ENCODE measurements at places on chromosomes 12 and 14.
A peak's percentile ranks its signal among the peaks of the same experiment; 100 is the strongest.

- no peak for DNase-seq
These were observed 4.1 kb upstream of the KRT18 start for GRCh38 chr12:52944683-52945388.

- DNase-seq: no peak
These were observed 682 bp downstream of the CREBL2 start for GRCh38 chr12:12612358-12612757.

- DNase-seq: no peak
These were observed 177.8 kb upstream of the SLC38A2 start for GRCh38 chr12:46550266-46550879.

GRCh38 chr14:75660238-75660629 lies 442 bp downstream of the ERG28 start:
- DNase-seq: no peak

DNA sequence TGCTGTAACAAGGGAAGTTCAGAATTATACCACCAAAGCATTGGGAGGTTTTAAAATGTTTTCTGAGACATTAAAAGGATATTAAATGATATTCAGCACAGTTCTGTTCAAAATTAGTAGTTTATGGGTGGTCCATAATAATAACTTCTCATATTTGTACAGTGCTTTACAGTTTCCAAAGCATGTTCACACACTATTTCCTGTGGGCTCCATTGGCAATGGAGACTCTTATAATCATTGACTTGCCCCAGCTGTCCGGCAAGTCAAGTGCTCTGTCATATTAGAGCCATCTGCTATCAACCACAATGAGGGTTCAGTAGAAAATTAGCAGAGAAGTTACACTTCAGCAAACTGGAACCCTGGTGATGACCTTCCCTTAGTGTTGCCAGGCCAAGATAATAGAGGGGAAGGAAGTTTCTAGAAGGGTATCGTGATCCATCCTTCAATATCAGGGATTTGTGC lies 526.6 kb upstream of the CCDC196 start:
- DNase-seq: no peak

- peak; percentile 88 for DNase-seq
These were observed at the start of gene HNRNPA1 for GRCh38 chr12:54280468-54281260. Gene HNRNPA1, plus strand, starts transcription at chr12:54280726. Its CDS starts 82 bp downstream, at chr12:54280808.

GRCh38 chr14:103762036-103762435 lies 46.4 kb downstream of the ZFYVE21 start:
- DNase-seq: no peak

DNA sequence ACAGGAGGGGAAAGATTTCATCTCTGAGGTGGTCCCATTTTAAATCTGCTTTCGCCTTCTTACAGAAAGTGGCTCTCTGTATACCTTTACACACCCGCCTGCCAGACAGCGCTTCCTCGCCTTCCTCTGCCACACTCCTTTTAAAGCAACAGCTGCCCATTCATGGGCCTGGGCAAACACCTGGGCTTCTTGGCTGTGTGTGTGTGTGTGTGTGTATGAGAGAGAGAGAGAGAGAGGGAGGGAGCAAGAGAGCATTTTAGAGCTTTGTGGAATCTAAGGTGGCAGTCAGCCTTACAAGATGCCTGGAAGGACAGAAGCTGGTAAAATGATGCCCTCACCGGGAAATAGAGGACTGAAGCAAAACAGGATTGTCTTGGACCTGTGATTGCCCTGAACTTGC lies 20.0 kb downstream of the PTHLH start:
- no peak for DNase-seq

GRCh38 chr14:103533999-103534575 lies 5.1 kb downstream of the TRMT61A start:
- DNase-seq: no peak

DNA sequence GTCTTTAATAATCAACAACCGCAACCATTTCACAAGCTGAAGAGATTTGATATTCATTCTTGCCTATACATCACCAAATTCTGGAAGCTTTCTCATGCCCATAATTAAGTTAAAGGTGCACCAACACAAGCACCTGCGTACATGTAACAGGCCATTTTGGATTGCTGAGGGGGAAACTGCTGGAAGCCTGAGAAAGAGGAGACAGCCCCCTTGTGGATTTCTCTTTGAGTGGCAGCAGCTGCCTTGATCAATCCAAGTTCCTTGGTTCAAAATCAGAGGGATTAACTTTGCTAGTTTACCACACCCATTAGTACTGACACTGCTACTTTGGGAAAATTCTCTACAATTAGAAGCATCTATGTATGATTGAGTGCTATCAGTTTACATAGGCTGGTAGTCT lies 321.1 kb downstream of the NOVA1 start:
- DNase-seq: no peak

DNA sequence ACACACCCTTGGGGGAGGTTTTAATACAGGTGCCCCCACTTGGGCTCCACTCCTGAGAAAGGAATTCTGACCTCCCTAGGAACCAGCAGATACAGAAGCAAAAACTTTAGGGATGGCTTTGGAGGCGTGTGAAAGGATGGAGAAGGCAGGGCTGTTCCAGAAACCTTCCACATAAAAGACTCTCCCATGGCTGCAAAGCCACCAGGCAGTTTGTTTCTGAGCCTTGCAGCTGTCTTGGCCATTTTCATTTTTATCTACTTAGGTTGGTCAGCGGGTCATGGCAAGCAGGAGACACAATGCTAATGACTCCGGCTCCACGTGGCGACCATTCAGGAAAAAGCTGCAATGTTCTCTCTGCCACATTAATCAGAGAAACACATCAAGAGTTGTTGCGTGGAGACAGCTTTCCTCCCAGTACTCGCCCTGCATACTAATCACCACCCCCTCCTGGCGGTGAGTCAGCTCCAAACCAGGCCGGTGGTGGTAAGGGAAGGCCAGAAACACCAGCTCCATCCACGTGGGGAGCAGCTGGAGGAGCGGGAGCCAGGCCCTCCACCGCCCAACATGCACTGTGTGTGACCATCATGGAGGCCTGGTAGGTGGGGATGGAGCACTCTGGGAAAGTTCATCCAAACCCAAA lies 30.9 kb upstream of the IRF2BPL start:
- DNase-seq: no peak

- DNase-seq: no peak
These were observed 34.3 kb downstream of the NOPCHAP1 start for GRCh38 chr12:105020241-105020962.

- DNase-seq: no peak
These were observed 79.9 kb downstream of the MDGA2 start for GRCh38 chr14:47595552-47595951.

DNA sequence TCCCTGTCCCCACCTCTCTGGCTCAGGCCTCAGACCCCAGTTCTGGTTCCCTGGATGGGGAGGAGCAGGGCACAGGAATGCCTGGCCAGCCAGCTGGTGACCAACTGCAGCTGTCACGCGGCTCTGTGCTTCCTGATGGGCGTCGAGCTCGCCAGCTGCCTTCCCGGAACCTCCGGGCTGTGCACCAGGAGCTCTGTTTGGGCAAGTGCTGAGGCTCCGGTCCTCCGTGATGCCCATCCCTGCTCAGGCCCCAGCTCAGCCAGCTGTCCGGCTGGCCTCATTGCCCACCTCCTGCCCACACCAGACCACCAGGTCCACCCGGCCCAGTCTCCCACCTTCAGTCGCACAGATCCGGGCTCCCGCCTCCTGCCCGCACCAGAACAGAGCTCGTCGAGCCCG lies 4.8 kb downstream of the IFFO1 start:
- no peak for DNase-seq

- no peak for DNase-seq
These were observed 16.1 kb upstream of the KRT73 start for GRCh38 chr12:52634266-52635056.

DNA sequence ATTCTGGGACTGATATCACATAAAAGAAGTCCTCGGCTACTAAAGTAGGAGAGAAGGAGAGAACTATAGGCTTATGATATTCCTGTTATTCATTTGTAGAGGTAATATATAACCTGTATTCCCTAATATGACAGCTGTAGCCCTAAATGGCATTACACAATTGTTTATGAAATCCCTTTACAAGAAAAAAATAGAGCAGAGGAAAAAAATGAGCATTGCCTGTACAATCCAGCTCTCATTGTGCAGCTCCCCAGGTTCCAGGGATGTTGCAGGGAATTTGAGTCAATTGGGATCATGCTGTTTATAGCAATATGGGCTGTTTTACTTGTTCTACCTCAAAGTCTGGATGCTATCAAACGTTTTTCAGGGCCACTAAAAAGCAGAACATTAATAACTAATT lies 173.1 kb downstream of the APAF1 start:
- no peak for DNase-seq

DNA sequence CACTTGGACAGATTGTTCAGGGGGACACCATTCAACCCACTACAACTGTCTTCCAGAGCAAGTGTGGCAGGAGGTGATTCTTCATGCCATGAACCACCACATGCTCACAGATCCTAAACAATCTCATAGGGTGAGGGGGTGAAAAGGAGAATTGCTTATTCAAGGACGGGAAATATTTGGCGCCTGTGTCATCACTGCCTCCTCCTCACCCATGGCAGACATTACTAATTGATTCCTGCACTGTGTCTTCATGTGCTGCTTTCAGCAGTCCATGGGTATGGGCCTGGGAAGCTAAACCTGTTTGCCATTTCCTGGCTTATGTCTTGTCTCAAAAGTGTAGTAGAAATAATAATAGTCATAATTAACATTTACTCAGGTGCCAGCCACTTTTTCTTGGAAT lies 31.3 kb downstream of the MMAB start:
- DNase-seq: no peak

DNA sequence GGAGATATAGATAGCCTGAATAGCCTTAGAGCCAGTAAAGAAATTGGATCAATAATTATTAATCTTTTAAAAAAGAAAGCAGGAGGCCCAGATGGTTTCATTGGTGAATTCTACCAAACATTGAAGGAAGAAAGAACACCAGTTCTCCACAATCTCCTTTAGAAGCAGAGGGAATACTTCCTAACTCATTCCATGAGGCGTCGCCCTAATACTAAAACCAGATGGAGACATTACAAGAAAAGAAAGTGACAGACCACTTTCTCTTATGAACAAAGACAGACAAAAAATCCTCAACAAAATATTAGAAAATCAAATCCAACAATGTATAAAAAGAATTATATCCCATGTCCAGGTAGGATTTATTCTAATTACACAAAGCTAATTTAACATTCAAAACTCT lies 362.6 kb downstream of the BCAT1 start:
- DNase-seq: no peak

GRCh38 chr14:69699748-69700303 lies 67.1 kb upstream of the SRSF5 start:
- no peak for DNase-seq

GRCh38 chr12:106953352-106954250 lies 2.1 kb upstream of the TMEM263 start:
- DNase-seq: no peak

GRCh38 chr12:52146822-52147366 lies 44.9 kb downstream of the KRT80 start:
- DNase-seq: no peak

DNA sequence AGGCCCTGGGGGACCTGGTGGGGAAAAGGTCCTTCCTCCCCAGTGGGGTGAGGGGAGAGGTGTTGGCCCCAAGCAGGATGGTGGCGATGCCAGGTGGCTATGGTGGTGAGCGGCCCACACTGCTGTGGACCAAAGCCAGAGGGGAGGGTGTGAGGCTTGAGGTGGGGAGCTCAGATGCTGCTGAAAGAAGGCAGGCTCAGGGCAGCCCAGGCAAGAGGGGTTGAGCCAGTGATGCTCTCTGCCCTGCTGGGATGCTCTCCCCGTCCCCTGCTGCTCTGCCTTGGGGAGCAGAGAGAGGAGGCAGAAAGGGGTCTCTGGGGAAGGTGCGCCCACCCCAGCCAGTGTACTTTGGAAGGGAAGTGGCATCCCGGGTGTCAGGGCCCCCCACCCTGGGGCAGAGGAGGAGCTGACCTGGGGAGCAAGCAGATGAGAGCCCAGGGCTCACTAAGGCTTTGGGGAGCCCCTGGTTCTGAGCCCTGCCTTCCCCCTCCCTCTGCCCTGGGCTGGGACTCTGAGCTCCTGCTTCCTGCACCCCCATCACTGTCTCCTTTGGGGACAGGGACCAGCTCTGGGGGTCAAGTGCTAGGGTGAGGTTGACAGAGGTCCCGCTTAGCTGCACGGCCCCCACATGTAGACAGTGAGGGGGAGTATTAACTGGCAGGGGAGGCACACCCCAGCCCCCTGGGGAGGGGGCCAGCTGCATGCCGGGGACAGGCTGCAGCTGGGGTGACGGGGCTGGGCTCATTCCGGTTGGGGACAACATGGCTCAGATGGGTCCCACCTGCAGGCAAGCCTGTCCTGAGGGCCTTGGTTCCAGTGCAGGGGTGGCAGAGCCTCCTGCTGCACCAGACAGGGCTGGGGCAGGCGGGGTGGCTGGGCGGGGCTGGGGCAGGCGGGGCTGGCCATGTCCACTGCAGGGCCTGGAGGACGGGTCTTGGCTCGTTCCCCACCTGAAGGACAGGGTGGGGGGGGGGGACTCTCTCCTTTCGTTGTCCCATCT lies 124.4 kb downstream of the KIF26A start:
- no peak for DNase-seq

- DNase-seq: no peak
These were observed 146.6 kb downstream of the NRXN3 start for GRCh38 chr14:78316786-78317185.

GRCh38 chr14:90695997-90696660 lies 120.1 kb downstream of the TTC7B start:
- DNase-seq: no peak

GRCh38 chr12:42094277-42094676 lies 50.4 kb downstream of the GXYLT1 start:
- DNase-seq: no peak

- no peak for DNase-seq
These were observed 7.4 kb downstream of the ASCL1 start for GRCh38 chr12:102964872-102965271.

DNA sequence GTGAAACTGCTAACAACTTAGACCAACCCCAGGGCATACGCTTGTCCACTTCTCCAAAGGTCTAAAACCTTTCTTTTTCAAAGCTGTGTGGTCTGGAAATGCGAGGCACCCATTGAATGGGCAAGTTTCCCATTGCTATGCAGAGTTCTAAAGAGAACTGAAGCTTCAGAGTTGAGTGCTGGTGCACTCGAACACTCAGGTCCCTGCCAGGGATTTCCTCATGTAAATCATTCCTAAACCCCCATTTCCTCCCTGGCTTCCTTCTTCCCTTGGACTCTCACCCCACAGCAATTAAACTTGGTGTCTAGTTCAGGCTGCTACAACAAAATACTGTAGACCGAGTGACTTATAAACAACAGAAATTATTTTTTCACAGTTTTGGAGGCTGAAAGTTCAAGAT lies 2.2 kb upstream of the PXN start:
- no peak for DNase-seq
